ENCODE measurements at places on chromosomes 3 and 15. TPM values are rescaled to one million over a fixed set of nuclear protein-coding genes. Genes with fewer than 3 reads are reported as not detected.

The ECT2 gene
- polyA plus RNA-seq = 2.2 TPM

The A4GNT gene
- not detected for polyA plus RNA-seq

DNA sequence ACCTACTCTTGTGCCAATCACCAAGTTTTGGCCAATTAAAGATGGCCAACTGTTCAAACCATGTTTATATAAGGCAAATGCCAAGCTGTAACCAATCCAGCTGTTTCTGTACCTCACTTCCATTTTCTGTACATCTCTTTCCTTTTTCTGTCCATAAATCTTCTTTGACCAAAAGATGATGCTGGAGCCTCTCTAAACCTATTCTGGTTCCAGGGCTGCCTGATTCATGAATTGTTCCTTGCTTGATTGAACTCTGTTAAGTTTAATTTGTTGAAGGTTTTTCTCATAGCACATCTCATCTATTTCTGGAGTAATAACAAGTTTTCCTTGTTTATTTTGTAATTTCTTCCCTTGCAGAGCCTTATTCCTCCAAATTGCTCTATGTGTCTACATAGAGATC, 115.3 kb upstream of the SMAD3 start:
- H3K4me3 ChIP-seq = no peak overlapping the region
- no peaks in the 10 kb centered on the region for H3K27me3 ChIP-seq
- H3K27ac ChIP-seq = no peak overlapping the region
- H3K36me3 ChIP-seq = no peaks in the 10 kb centered on the region
- H3K4me1 ChIP-seq = peaks cover 3% of the 10 kb centered on the region

- no peak overlapping the region for H3K4me3 ChIP-seq
- H3K27ac ChIP-seq = no peak overlapping the region
These were observed 35.2 kb downstream of the NCEH1 start for GRCh38 chr3:172675441-172676193.

DNA sequence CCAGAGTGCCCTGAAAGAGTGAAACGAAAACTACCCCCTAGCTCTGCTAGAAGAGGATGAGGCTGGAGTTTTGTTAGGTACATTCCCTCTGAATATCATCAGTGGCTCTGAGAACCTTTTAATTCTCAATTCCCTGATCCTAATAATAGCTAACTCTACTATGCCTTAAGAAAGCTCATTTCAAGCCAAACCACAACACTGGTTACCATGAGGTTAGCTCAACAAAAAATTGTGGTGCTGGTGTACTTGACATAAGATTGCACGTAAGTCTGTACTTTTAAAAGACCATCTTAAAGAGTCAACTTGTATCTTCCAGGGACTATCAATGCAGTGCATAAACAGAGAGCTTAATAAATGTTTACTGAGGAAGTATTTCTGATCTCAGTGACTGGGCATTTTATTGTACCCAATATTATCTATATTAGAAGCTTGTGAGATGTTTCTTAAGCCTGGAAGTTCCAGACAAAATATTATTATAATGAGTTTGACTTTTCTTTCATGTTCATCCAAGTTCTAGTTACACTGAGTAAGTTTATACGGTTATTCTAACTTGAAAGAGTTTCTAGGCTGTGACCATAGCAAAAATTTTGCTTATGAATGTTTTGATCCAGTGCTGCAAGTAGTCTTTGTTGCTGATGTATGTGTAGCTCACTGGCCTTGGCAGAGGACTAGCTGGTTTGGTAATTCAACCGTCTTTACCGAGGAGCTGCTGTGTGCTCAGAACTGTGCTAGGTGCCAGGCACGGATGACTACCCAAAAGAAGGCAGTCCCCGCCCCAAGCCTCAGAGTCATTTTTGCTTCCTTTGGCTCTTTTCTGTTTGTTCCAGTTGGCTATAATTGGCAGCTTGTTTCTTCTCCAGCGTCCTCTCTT, 334.4 kb upstream of the TRIM42 start:
- no peak overlapping the region for H3K27ac ChIP-seq
- DNase-seq = no peak
- H3K36me3 ChIP-seq = no peaks in the 10 kb centered on the region
- no peaks in the 10 kb centered on the region for H3K27me3 ChIP-seq
- no peak overlapping the region for H3K4me3 ChIP-seq

Measured in liver (tissue), 10 donors.